ENCODE measurements at places on chromosomes 4 and X.

DNA sequence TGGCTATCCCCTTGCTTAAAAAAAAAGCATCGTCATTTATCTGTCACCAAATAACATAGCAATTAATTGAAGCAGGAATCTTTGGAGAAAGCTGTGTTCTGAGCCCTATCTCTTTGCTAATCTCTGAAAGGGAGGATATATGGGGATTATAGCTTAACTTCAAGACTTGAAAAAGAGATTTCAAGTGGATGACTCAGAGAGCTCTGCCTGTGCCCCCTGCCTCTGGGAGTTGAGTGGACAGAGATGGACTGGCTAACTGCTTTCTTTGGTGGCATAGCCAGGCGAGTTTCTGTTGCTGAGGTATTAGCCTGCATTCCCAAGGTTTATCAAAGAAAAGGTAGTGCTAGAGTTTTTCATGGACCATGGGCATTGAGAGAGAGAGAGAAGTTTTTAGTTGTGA is 91.6 kb downstream of the DDIT4L start:
- no peak for DNase-seq

DNA sequence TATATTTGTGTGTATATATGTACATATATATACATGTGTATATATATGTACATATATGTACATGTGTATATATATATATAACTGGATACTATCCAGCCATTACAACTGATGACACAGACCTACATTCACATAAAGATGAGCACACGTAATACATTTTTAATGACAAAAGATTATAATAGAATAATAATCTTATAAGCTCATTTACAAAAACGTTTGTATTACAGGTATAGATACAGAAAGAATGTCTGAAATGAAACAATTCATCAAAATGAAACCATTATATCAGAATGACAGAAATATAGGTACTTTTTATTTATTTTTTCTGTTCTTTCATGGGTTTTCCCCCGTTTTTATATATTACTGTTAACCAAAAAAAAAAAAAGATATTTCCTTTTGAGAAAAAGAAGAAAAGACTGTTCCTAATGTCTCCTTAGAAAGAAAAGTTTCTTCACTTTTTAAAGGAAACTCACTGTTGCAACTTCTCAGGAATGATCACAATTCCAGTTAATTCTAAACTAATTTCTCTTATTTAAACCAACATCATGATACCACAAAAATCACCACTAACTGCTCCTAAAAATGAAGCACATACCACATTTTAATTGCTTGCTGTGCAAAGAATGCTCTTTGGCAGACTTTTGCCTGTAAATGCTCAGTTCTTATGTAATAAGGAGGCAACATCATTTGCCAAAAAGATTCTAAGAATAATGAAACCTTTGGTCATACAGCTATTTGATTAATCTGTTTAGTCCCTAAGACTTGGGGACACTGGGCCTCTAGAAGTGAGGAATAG is 18.9 kb downstream of the LEF1 start:
- DNase-seq: no peak

- no peak for DNase-seq
Measured at GRCh38 chrX:10519278-10519677, 101.1 kb downstream of the MID1 start.

- no peak for DNase-seq
Measured at GRCh38 chr4:17024425-17024824, 126.0 kb upstream of the LDB2 start.

- peak; percentile 53 for DNase-seq
Measured at GRCh38 chr4:6688879-6689505, 4.7 kb upstream of the S100P start.

DNA sequence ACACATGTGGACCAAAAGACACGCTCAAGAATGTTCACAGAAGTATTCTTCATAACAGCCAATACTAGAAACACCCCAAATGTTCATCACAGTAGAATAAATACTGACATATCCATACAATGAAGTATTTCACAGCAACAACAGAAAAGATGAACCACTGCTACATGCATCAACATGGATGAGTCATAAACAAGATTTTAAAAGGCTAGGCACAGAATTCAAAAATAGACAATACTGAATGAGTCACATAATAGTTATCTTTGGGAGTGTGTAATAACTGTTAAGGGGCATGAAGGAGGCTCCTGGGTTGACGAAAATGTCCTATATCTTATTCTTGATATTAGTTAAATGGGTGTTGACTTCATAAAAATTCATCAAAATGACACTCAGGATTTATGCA is 43.5 kb downstream of the CLOCK start:
- DNase-seq: no peak

GRCh38 chr4:138751309-138751708 is 264.3 kb upstream of the NOCT start:
- no peak for DNase-seq

- DNase-seq: no peak
Measured at GRCh38 chr4:112099701-112100297, 45.5 kb upstream of the FAM241A start.

DNA sequence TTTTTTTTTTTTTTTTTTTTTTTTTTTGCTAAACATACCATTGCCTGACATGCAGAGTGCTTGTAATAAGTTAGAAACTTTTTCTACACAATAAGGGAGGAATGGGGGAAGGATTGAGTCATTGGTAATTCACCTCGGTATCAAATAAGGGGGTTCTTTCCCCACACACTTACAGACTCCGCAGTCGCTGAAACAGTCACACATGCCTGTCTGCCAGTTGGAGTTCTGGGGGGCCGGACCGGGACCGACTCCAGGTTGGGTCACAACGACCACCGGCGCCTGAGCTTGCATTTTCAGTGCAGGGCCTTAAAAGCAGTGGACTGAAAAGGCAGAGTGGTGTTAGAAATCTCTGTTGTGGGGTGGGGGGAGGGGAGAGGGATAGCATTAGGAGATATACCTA is 6.9 kb downstream of the PLAC8 start:
- DNase-seq: no peak

DNA sequence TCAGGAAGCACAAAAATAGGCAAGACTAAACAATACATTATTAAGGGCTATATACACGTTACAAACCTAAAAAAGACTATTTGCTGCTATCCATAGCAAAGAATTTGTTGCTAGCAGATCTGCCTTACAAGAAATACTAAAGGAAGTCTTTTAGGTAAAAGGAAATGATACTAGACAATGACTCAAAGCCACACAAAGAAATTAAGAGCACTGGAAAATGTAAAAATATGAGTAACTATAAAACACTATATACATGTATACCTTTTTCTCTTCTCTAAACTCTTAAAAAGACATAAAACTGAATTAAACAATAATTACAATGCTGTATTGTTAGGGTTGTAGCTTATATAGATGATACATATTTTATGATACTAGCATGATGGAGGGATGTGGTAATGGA is 25.7 kb downstream of the SLC9A7 start:
- no peak for DNase-seq

- no peak for DNase-seq
Measured at GRCh38 chr4:15926486-15926885, 12.1 kb downstream of the FGFBP1 start.

GRCh38 chr4:123613586-123614344 is 217.2 kb downstream of the SPRY1 start:
- no peak for DNase-seq

DNA sequence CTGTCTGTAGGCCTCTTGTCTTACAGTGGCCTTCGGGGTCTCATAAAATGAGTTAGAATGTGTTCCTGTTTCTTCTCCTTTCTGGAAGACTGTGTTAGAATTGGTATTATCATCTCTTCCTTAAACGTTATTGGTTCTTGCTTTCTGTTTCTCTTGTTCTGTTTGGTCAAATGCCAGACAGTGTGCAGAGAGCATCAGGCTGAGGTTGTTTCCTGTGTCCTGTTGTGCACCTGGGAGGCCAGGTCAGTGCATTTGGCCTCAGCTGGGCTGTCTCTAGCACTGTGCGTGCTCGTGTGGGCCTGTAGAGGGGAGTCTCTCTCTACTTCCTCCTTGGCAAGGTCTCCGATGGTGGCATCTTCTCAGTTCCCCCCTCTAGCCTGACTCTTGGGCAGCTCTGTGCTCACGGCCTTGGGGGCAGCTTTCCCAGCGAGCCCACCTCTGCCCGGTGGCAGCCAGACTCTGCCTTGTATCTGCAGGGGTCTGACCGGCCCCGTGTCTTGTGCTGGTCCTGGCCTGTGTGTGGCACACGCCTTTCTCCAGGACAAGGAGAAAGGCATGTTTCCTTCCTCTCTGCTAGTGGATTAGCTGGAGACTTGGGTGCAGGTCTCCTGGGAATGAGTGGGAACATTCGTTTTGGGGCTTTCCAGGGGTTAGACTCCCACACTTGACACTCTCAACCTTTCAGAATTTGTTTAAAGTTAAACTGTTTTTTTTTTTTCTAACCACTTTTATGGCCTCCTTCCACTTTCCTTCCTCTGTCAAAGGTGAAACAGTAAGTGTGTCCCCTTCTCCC is 62.3 kb downstream of the FAM193A start:
- DNase-seq: no peak

- no peak for DNase-seq
Measured at GRCh38 chr4:112637552-112637866, 566 bp downstream of the LARP7 start.

GRCh38 chr4:99655308-99656081 is 2.1 kb downstream of the C4orf54 start:
- DNase-seq: no peak

- DNase-seq: no peak
Measured at GRCh38 chr4:16055471-16055870, 28.4 kb downstream of the PROM1 start.

DNA sequence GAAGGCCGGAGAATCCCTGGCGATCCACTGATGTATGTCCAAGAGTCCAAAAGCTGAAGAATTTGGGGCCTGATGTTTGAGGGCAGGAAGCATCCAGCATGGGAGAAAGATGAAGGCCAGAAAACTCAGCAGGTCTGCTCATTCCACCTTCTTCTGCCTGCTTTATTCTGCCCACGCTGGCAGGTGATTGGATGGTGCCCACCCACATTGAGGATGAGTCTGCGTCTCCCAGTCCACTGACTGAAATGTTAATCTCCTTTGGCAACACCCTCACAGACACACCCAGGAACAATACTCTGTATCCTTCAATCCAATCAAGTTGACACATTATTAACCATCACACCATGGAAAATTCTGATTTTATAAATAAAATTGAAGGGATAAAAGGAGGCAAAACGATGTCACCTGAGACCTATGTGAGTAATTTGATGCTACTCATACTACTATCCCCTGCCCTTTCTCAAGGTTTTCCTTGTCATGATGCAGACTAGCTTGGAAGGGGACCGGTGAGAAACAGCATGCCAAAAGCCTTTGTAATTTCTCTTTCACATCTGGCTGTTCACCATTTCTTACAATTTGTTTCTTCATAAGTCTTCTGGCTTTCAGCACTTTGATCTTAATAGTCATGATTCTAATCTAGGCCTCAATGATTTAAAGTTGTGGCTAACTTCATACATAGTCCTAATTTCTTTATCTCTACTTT is 9.7 kb upstream of the PYURF start:
- no peak for DNase-seq

GRCh38 chr4:98908182-98908581 is 20.8 kb downstream of the EIF4E start:
- DNase-seq: no peak

DNA sequence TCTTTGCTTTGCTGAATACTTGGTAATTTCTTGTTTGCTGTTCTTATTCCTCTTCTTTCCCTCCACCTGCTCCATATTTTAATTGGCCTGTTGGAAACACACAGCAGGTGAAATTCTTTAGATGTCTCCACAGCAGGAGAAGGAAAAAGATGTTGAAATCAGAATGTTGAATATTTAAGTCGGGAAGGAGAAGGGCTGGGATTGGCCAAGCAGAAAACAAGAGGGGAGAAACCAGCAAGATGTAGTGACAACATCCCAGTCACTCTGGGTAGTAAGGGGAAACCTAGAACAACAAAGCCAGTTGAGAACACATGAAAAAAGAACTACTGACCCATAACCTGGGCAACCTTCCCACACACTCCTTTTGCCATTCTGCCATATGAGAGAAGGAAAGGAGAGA is 37.3 kb upstream of the STAG2 start:
- no peak for DNase-seq

- no peak for DNase-seq
Measured at GRCh38 chr4:137307806-137308205, 224.5 kb downstream of the PCDH18 start.

All from stimulated activated CD8-positive, alpha-beta memory T cell treated with anti-CD3 and anti-CD28 coated beads, Interleukin-2, amount 100 ng/mL, for 1 hour (primary cell).